ENCODE measurements at places on chromosomes 11 and 22.
A peak's percentile ranks its signal among the peaks of the same experiment; 100 is the strongest.

GRCh38 chr22:23500508-23501260 lies 79.4 kb downstream of the IGLL1 start:
- DNase-seq: no peak

GRCh38 chr11:95585069-95585751 lies 204.4 kb downstream of the FAM76B start:
- peak; percentile 61 for DNase-seq

DNA sequence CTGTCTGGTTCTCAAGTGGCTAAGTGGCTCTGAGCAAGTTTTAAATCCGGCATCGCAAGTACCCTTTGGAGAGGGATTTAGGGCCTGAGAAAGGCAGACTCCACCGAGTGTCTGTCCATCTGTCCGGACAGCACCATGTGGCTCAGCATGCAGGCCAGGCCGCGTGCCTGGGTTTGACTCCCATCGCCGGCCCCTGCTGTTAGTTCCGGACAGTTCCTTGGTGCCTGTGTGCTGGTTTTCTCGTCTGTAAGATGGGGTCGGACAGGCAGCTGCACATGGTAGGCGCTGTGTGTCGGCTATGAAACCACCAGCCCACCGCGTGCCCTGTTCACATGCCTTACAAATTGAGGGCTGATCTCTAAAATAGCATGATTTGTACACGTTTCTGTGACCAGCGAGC lies 31.0 kb downstream of the NUP50 start:
- no peak for DNase-seq

DNA sequence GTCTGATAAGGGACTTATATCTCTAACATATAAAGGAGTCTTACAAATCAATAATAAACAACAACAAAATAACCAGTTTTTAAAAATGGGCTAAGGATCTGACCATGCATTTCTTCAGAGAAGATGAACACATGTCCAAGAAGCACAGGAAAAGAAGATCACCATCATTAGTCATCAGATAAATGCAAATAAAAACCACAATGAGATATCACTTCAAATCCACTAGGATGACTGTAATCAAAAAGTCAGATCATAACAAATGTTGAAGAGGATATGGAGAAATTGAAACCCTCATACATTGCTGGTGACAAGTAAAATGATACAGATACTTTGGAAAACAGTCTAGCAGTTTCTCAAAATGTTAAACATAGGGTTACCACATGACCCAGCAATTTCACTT lies 61.2 kb upstream of the MYOD1 start:
- no peak for DNase-seq

DNA sequence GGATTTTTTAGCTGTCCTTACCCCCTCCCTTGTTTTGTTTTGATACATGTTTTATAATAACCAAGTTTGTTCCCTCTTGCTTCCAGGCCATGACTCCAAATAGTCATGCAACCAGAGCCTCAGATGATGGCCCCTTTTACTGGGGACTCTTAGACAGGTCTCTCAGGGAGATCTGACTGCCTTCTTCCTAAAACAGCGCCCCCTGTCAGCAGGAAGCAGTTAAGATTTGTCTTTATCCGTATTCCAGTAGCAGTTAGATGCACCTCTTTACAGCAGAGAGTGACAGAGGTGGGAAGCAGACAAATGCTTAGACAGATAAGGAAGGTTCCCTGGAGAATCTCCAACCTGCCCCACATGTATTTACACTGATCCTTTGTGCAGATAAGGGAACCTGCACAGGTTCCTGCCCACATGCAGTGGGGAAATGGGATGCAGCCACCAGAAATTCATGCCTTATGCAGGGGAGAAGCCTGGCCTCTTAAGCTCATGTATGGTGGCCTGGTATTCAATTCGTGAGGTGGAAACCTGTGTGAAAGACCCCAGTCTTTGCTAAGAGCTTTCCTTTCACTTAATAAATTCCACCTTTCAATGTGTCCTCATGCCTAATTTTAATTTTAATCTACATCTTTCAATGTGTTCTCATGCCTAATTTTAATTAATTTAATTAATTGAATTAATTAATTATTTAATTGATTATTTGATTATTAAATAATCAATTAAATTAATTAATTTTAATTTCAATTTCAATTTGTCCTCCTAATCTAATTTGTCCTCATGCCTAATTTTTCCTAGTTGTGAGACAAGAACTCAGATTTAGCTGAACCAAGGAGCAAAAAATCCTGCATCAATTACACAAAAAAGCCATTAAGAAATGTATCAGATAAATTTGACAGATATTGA lies 11.5 kb upstream of the GLYAT start:
- DNase-seq: no peak

DNA sequence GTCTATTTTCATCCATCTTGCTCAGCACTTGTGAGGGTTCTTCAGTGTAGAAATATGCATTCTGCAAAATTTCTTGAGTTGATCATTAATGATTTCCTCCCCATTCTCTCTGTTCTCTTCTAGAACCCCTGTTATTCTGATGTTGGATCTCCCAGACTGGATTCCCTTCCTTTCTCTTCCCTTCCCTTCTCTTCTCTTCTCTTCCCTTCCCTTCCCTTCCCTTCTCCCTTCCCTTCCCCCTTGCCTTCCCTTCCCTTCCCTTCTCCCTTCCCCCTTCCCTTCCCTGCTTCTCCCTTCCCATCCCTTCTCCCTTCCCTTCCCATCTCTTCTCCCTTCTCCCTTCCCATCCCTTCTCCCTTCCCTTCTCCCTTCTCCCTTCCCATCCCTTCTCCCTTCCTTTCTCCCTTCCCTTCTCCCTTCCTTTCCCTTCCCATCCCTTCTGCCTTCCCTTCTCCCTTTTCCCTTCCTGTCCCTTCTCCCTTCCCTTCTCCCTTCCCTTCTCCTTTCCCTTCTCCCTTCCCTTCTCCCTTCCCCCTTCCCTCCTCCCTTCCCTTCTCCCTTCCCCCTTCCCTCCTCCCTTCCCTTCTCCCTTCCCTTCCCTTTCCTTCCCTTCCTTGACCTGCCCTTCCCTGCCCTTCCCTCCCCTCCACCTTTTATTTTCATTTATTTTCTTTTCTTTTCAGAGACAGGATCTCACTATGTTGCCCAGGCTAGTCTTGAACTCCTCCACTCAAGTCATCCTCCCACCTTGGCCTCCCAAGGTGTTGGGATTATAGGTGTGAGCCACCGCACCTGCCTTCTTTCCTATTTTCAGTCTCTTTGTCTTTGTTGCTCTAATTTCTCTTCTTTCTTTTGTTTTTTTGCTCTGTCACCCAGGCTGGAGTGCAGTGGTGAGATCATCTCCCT lies 24.9 kb upstream of the RBFOX2 start:
- DNase-seq: no peak

GRCh38 chr11:44537679-44538078 lies 27.8 kb upstream of the CD82 start:
- no peak for DNase-seq

DNA sequence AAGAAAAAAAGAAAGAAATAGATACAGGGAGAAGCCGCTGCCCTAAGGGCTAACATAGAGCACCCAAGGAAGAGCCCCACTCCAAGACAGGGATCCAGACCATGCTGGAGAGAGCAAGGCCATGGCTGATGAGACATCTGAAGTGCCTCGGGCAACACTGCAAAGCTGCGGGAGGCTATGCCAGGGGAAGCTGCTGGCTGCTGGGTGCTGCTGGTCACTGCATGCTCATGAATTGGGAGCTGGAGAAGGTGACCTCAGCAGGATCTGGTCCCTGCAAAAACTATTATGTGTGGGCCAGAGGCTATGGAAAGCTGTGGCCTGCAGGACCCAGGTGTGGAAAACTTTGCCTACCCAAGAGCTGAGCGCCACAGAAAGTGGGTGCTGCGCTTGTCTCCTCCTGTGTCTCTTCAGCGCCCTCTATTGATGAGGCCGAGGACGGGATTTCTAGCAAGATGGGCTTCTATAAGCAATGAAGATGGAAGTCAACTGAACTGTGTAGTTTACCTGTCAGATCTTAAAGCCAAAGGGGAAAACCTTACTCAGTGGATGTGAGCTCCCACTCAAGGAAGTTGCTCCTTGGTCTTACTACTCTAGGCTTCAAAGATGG lies 17.3 kb upstream of the SLC29A2 start:
- peak; percentile 72 for DNase-seq

GRCh38 chr11:119932828-119933562 lies 204.0 kb upstream of the NECTIN1 start:
- DNase-seq: no peak

- DNase-seq: no peak
Measured at GRCh38 chr22:29827091-29827490, 11.0 kb downstream of the ASCC2 start.

DNA sequence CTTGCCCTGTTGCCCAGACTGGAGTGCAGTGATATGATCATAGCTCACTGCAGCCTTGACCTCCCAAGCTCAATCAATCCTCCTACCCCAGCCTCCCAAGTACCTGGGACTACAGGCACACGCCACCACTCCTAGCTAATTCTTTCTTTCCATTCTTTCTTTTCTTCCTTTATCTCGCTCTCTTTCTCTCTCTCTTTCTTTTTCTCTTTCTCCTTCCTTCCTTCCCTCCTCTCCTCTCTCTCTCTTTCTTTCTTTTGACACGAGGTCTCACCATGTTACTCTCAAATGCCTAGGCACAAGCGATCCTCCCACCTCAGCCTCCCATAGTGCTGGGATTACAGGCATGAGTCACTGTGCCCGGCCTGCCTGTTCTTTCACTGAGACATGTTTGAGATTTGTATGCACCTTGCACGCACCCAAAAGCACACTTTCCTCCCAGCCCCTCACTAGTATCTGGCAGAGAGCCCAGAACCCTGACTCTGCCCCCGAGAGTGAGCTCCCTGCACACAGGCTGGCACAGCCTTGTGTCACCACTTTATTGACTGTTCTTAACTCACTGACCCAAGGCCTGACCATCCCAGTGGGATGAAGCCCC lies 56.8 kb downstream of the CD6 start:
- peak; percentile 38 for DNase-seq

DNA sequence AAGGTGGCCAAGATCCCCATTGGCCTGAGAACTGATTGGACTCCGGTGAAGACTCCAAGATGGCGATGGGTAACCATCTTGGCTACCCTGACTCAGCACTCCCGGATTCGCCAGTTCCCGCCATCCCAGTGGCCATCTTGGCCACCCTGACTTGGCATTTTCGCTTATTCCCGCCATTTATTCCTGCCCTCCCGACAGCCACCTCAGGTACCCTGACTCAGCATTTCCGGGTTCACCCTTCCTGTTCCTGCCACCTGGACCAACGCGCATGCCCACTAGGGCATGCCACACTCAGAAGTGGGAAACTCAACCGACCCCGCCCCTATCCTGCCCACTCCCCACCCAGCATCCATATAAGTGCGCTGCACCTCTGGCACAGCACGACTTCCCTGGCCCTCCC lies 7.8 kb downstream of the OR8K5 start:
- no peak for DNase-seq

DNA sequence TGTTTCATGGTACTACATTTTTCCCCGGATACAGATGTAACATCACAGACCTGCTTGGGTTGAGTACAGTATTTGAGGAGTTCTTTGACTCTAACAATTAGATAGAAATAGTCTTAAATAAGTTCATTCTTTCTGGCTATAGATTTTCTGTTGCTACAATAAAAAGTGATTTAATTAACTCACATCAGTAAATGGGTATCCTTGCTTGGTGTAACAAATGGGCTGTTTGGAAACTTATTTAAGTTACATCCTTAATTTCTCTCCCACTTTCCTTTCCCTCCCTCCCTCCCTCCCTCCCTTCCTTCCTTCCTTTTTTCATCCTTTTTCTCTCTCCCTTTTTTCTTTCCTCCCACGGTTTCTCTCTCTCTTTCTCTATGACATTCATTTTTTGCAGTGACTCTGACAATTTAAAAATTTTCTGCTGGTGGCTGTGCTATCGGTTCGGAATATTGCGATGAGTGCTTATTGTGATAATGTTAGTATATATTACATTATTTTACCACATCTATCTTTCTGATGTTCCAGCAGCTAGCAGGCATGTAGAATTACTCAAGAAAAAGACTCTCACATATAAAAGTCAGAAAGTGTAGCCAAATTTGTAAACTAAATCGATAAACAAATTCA lies 3.2 kb downstream of the OR51F1 start:
- no peak for DNase-seq

DNA sequence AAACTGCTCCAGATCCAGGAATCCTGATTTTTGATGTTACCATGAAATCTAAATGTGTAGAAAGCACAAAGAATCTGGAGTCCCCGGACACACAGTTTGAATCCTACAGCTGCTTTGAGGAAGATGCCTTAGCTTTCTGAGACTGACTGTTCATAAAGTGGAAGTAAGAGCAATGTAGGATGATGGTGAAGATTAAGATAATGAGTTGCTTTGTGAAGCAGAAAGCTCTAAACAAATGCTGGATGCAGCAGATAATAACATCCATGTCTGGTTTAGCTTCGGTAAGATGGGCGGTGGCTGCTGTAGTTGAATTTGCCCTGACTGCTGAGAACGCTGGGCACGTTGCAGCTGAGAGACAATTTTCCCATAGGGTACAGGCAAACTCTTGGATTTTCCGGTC lies 20.1 kb downstream of the OVOL1 start:
- DNase-seq: no peak

- DNase-seq: no peak
Measured at GRCh38 chr11:122311216-122311755, 195.3 kb upstream of the BLID start.

DNA sequence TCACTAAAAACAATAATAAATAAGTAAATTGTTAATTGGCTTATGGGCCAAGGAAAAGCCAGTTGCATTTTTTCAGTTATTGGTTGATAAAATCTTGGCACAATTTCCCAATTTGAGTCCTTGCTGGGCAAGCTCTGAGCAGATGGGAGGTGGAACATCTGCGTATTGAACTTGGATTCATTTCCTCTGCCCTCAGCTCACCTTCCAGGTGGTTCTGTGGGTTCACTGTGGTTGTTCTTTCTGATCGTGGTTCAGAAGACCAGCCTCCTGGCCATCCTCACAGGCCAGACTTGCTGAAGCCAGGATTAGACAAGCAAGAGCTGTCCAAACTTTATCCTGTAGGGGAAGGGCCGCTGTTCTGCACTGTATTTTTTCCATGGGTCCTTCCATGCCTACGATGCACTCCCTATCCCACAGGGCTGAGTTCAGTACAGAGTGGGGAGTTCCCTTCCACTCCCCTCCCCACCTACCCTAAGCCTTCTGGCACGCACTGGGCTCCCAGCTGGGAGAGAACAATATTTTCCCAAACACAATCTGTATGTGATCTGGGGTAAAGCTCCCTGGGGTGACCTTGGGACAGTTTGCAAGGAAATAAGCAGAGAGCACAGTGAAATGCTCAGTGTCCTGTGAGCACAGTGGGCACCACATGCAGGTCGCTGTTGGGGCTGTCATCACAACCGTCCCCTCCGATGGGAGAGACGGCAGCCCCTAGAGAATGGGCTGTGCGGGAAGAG lies 43.5 kb upstream of the TP53I11 start:
- DNase-seq: no peak

GRCh38 chr11:44862558-44863101 lies 88.1 kb downstream of the TP53I11 start:
- DNase-seq: peak; percentile 74

GRCh38 chr11:49208006-49208721 lies at the start of gene FOLH1:
Gene FOLH1 (minus strand): TSS chr11:49208602. CDS start chr11:49208409, 193 bp downstream.
- peak; percentile 36 for DNase-seq

Data from kidney tubule cell (primary cell).